ENCODE measurements at places on chromosomes 12 and 14.

DNA sequence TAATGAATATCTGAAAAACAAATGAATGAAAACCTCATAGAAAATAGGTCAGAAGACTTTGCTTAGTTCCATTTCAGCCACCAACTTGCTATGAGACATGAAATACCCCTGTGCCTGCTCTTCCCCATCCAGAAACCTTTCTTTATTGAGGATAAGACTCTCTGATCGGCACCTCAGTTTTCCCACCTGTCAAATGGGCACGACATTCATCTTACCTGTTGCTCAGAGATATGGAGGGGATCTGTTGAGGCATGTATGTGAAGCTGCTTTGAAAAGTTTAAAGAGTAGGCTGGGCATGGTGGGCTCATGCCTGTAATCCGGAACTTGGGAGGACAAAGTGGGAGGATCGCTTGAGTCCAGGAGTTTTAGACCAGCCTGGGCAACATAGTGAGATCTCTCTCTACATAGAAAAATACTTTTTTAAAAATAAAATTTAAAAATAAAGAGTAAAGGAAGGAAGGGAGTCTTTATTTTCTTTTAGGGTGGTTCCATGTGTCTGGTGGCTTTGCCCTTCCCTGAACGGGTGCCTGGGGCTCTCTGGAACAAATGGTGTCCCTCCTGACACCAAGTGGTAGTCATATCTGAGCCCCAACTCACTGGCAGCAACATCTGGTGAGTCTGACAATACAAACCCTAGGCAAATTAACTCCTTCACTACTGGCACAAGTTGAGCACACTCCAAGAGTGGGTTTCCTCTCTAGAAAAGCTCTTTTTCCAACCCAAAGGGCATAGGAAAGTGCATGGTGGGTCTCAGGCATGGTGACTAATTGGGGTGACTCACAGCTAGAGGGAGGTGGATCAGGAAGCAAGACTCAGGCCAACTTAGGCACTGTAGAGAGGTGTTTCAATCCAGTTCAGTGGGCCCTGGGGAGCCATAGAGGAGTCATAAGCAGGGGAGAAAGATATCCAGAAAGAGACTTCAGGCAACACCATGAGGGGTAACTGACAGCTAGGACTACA is 42.1 kb downstream of the MAP1LC3B2 start:
- DNase-seq = no peak

GRCh38 chr14:77547512-77548180 is 49.0 kb upstream of the ISM2 start:
- DNase-seq = no peak

GRCh38 chr12:5459051-5459782 is 27.3 kb downstream of the NTF3 start:
- DNase-seq = no peak

- DNase-seq = no peak
Measured at GRCh38 chr14:30330445-30330844, 228.5 kb upstream of the G2E3 start.

DNA sequence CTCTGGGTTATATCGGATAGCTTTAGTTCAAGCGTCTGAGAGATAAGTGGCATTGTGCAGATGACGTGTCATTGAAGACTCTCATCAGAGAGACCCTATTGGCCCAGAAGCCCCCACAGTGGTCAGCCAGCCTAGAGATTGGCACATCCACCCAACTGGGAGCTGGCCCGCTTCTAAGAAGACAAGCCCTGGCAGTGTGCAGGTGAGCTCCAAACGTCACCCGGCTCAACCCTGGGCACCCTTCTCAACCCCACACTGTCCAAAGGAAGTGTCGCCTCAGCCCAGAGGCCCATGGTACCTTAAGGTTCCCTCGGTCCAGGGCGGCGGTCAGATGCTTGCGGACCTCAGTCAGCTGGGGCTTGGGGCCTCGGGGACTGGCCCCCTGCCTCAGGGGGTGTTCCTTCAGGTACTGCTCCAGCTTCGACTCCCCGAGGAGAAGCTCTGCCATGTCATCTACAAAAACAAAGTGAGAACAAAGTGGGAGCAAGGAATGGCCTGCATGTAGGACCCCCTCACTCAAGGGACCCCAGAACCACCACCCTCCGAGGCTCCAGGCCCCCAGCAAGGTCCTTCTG is 30.3 kb downstream of the TTC7B start:
- no peak for DNase-seq
